ENCODE measurements at places on chromosomes 13 and 19. TPM values are rescaled to one million over a fixed set of nuclear protein-coding genes. Genes with fewer than 3 reads are reported as not detected.

The DACH1 gene
- polyA plus RNA-seq, result 0.16 TPM

The NLRP7 gene
- not detected for polyA plus RNA-seq

The ZNF235 gene
- polyA plus RNA-seq, result 1.2 TPM

The CD70 gene
- polyA plus RNA-seq, result 0.26 TPM

The OR7G1 gene
- polyA plus RNA-seq, result not detected

The CRX gene
- not detected for polyA plus RNA-seq

The CYP2A7 gene
- polyA plus RNA-seq, result 0.20 TPM

The ATP8B3 gene
- 1.2 TPM for polyA plus RNA-seq

The CHST8 gene
- polyA plus RNA-seq, result 0.04 TPM

The GSX1 gene
- not detected for polyA plus RNA-seq

The ZNF728 gene
- 0.04 TPM for polyA plus RNA-seq

The PBX4 gene
- 3.9 TPM for polyA plus RNA-seq

The SLITRK6 gene
- 1.1 TPM for polyA plus RNA-seq

The SLC15A1 gene
- polyA plus RNA-seq, result 2.2 TPM

The CACNG8 gene
- 0.01 TPM for polyA plus RNA-seq

All from esophagus (tissue), 2 donors.